IPS DF 19.7 (cell line): ENCODE measurements at places on chromosomes 5 and 9.

GRCh38 chr9:112501287-112501686 lies 14.7 kb downstream of the KIAA1958 start:
- DNase-seq: no peak

DNA sequence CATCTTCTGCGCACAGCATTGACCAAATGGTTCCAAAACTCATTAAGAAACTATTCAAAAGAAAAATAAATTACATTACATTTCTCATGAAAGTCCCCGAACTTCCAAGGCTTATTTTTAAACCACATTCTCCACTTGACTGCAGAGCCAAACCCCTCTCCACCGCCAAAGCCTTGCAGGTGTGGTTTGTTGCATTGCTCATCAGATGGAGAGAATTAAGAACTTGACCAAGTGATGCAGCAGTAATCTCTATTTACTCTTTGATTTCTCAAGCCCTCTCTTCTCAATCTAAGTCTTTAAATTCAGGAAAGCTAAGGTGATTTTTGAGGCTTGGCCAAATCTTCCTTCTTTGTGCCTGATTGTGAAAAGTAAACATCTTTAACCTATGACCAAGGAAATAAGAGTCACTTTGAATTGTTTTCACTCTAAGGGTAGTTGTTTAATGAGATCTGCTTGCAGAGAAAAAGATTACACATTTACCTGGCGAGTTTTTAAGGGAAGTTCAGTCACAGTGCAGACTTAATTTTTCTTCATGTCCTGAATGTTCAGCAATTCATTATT lies 290.5 kb upstream of the ITGA1 start:
- no peak for DNase-seq

DNA sequence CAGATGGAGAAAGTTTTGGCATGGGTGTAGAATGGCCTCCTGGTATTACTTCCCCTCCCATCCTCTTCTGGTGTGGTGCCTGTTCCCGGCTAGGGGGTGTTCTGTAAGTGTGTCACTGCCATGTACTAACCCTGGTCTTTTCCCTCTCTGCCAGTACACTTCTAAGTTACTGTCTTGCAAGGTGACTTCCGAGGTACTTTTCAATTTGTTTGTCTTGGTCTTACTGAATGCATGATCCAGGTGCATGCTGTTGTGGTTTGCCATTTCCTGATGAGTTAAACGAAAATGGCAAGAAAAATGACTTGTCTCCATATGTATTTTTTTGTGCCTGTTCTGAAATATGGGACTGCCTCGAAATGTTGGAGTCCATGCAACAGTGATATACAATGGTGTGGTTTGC lies 46.0 kb downstream of the C9orf152 start:
- no peak for DNase-seq

DNA sequence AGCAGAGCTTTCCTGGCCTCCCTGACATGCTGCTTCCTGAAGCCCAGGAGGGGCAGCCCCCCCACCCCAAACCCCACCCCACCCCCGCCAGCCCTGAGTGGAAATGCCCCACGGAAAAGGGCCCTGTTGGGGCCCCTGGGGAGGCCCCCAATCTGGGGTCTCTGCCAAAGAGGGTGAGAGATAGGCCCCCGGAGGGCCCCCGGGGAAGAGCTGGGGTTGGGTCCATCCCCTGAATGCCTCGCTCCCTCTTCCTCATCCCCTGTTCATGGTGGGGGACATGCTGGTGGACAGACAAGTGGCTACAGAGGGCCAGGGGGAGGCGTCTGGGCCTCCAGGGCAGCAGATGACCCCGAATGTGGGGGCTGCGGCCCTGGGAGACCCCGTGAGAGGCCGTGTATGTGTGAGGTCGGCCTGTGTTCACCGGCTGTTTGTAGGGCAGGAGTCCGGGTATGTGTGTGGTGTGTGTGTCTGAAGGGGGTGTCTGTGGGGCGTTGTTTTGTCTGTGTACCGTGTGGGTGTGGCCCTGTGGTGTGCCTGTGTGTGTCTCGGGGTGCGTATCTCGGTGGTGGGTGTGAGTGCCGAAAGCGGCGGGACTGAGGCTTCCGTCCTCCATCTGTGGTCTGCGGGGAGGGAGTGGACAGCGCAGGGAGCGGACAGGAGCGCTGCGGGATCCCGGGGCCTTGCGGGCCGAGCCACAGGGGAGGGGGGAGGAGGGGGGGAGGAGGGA lies 11.3 kb downstream of the C9orf50 start:
- DNase-seq: no peak
